HS-27A (cell line): ENCODE measurements at places on chromosomes 12 and 14.

GRCh38 chr12:110102255-110102654 lies 21.9 kb upstream of the IFT81 start:
- peak; percentile 69 for DNase-seq

GRCh38 chr12:128974881-128975280 lies 121.6 kb downstream of the GLT1D1 start:
- DNase-seq: no peak

DNA sequence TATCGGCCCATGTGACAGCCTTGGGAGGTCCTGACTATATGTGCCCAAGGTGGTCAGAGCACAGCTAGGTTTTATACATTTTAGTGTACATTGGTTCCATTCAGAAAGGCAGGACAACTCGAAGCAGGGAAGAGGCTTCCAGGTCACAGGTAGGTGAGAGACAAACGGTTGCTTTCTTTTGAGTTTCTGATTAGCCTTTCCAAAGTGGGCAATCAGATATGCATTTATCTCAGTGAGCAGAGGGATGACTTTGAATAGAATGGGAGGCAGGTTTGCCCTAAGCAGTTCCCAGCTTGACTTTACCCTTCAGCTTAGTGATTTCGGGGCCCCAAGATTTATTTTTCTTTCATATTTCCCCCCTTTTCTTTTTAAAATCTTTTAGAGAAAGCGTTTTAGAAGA lies 87.6 kb upstream of the PPP2R5C start:
- DNase-seq: no peak

GRCh38 chr12:5599378-5599777 lies 167.5 kb downstream of the NTF3 start:
- no peak for DNase-seq

- peak; percentile 94 for DNase-seq
Observed at GRCh38 chr12:32535288-32535999, 136.1 kb downstream of the FGD4 start.
